ENCODE measurements at places on chromosomes 11 and 22. TPM values are rescaled to one million over a fixed set of nuclear protein-coding genes. Genes with fewer than 3 reads are reported as not detected.

GRCh38 chr22:23868580-23868979 is 10.9 kb downstream of the SLC2A11 start:
- no peak for DNase-seq

GRCh38 chr11:133992121-133992520 is 35.4 kb upstream of the IGSF9B start:
- DNase-seq, result no peak

DNA sequence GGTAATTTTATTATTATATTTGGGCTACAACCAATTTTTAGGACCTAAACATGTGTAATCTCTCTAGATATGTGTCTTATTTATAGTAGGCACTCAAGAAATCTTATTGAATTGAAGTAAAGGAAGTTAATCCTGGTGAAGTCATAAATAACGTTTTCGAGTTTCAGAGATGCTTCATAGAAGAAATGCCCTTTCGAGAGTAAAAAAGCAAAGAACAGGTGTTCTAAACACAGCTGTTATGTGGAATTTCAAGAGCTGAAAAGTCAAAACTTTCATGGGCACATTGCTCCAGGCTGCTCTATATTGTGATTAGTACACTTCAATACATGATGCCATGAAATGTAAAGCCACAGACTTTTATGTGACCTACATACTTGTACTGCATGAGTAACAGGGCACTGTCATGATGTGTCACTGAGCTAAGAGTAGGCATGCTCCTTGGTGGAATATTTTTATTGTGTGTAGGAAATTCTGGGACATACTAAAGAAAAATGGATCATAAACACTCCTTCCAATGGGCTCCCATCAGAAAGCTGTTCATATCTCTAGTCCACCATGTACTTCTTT is 7.2 kb upstream of the ELMOD1 start:
- DNase-seq, result peak; percentile 68

DNA sequence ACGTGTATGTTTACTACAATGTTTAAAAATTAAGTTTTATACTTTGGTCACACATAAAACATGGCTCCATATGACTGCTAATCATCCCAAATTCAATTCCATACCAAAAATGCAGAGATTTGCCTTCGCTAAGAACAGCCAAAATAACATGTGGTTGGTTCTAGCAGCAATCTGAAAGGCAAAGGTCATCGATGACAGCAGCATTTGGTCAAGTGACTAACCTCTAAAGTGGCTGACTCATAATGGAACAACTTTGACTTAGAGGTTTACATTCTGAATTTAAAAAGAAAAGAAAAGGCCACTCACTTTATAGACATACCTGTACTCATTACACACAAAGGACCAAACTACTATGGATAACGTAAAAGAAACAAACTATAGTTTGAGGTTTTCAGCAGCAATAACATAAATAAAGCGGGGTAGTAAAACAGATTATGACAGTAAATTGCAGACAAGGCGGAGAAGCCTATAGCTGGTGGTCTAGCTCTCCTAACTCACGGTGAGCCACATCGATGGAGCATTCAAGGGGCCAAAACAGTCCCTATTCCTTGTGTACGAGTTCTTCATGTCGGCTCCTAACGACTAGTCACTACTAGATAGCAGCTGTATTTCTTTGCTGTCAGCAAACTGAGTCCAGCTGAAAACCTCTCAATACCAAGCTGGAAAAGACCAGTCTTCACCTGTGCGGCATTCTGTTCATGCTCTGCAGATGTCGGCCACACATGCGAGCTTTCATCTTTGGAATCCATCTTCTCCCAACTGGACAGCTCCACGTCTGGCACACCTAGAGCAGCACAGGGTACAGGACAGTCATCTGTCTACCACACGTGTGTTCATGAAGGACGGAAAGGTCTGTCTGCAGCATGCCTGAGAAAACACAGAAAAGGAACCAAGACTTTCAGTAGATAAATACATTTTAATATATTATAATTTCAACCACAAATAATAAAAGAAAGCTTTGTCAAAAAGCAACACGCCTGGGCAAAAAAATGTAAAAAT is 42.1 kb downstream of the PRDM10 start:
- DNase-seq, result peak; percentile 90

GRCh38 chr11:77151804-77152509 is 23.9 kb downstream of the MYO7A start:
- DNase-seq, result no peak

DNA sequence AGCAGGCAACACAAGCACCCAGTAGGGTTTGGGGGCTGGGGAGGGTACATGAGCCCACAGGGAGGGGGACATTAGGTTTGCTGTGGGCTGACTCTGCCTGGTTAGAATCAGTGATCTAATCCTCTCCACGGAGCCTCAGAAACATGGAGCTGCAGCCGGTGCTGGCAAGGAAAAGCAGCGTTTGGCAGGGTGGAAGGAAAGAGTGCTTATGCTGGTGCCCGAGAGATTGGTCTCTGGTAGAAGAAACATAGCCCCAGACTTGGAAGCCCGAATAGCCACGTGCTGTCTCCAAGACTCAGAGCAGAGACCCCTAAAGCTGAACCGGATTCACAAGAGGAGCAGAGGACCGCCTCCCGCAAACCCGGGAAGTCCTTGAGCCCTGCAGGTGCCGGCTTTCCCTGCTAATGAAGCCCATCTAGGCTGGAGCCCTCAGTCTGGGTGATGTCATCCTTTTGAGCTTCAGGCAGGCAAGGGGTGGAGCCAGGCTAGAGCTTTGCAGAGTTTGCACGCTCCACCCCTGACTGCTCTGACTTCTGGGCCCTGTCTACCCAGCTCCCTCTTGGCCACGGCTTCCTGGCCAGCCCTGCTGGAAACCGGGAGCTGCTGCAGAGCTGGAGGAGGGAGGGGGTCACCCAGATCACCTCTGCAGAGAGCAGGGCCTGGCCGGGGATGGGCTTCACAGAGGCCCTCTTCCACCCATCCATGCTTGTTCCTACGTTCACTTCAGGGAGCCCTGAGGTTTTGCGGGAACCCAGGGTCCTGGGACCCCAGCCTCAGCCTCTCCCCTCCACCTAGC is 35.0 kb upstream of the JAM3 start:
- DNase-seq, result peak; percentile 86

TCP11L1 gene
- total RNA-seq, result 36.3 TPM

- DNase-seq, result no peak
Observed at GRCh38 chr11:31817054-31817620, 6.0 kb upstream of the PAX6 start.

All from HFFc6 (cell line).